Fibroblast of skin of right biceps (primary cell): ENCODE measurements at places on chromosomes 3 and 15.

DNA sequence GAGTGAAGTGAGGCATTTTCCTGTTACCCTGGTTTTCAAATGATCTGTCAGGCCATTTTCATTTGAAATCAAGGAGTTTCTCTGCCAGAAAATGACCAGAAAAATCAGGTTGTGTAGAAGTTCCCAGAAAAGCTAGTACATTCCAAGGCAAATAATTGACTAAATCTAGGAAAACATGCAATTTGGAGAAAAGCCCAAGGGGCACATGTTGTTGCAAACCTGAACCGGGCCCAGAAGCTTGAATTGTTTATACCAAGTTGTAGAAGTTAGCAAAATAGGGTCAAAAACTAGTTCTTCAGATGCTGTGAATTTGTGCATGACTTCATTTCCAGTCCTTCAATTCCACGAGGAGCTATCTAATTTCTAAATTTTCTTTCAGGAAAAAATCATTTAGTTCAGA is 31.0 kb downstream of the TRIM42 start:
- no peak for DNase-seq

DNA sequence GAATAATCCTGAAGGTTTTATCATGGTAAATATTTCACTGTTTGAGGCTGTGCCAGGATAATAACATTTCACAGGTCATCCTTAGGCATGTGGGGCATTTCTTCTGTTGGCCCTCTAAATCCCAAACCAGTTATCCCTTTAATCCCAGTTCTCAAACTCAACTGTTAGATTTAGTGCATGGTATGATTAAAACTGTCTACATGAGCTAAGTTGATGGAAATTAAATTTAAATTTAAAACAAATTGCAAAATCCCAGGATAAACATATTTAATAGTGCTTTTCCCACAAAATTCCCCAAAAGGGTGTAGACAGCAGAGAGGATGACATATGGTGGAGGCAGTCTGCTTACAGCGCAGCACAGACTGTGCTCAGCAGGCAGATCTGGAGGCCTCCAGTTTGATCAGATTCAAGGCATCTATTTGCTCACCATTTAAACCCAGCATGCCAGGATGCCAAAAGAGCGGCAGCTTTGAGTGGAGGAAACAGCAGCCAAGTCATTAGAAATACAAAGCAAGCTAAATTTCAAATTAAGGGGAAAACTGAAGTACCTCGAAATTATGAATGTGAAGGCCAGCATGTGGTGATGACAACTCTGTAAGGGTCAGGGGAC is 325.8 kb downstream of the KCNH8 start:
- DNase-seq, result no peak

DNA sequence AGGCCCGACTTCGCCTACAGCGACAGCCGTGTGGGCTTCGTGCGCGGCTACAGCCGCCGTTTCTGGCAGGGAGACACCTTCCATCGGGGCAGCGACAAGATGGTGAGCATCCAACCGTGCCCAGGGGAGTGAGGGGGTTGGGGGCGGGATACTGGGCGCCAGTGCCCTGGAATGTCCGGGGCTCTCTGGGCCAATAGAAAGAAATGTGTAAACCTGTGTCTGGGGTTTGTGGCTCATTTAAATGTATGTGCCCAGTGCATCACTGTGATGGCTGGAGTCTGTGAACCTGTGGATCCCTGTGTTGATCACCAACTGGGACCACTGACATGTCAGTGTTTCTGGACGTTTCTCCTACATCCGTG is 423 bp downstream of the CHAC1 start:
- no peak for DNase-seq

GRCh38 chr3:177411201-177411600 is 213.9 kb upstream of the TBL1XR1 start:
- no peak for DNase-seq

- no peak for DNase-seq
Observed at GRCh38 chr3:160771811-160772459, 15.9 kb downstream of the PPM1L start.
